D341Med (cell line): ENCODE measurements at places on chromosomes 13 and 19.
A peak's percentile ranks its signal among the peaks of the same experiment; 100 is the strongest.

DNA sequence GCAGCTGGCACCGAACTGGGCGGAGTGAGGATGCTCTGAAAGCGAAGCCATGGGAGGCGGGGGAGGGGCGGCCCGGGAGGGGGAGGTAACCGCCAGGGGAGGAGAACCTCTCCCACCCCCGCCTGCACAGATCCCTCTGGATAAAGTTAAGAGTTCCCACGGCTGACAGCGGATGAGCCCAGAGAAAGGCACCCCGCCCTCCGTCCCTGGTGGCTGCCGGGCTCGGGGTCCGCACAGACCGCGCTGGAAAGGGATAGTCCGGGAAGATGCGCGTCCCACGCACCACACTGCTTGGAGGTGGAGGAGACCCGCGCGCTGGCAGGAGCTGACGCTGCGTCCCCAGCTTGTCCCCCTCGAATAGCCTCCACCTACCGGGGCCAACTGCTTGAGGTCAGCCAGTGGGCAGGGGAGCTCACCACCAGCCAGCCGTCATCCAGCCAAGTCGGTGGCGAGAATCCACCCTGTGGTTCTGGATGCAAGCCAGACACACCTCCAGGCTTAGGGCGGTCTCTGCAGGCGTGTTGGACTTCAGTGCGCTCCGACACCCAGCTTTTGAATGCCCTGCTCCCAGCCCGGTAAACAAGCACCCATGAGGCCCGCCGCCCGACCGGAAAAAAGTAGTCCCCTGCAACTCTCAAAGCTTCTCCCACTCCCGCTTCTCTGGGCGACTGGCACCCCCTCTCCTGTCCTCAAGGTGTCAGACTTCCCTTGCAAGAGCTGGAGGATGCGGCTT is at the start of gene TRPC4:
Gene TRPC4 (minus strand): TSS at position 17 of the 733 bp plus-strand sequence. CDS start 86,439 bp downstream, outside the sequence.
- DNase-seq, result peak; percentile 53

DNA sequence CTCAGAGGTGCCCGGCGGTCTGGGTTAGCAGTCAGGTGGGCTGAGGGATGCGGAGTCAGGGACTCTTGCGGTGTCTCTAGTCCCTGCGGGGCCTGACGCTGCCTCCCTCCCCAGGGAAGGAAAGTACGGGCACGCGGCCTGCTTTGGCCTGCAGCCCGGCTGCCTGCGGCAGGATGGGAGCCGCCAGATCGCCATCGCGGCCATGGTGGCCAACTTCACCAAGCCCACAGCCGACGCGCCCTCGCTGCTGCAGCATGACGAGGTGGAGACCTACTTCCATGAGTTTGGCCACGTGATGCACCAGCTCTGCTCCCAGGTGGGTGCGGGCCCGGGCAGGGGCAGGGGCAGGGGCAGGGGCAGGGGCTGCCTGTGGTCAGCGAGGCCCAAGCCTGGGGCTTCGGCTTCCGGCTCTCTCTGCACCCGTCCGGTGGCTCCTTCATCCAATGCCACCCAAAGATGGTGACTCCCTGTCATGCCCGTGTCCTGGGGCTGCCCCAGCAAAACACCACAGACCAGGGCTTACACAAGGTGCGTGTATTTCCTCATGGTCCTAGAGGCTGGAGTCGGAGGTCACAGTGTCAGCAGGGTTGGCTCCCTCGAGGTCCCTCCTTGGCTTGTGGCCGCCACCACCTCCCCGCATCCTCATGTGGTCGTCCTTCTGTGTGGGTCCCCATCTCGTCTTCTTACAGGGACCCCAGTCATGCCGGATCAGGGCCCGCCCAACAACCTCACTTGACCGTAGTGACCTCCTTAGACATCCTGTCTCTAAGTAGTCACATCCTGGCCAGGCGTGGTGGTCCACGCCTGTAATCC is 11.3 kb upstream of the ZNF554 start:
- DNase-seq, result no peak

DNA sequence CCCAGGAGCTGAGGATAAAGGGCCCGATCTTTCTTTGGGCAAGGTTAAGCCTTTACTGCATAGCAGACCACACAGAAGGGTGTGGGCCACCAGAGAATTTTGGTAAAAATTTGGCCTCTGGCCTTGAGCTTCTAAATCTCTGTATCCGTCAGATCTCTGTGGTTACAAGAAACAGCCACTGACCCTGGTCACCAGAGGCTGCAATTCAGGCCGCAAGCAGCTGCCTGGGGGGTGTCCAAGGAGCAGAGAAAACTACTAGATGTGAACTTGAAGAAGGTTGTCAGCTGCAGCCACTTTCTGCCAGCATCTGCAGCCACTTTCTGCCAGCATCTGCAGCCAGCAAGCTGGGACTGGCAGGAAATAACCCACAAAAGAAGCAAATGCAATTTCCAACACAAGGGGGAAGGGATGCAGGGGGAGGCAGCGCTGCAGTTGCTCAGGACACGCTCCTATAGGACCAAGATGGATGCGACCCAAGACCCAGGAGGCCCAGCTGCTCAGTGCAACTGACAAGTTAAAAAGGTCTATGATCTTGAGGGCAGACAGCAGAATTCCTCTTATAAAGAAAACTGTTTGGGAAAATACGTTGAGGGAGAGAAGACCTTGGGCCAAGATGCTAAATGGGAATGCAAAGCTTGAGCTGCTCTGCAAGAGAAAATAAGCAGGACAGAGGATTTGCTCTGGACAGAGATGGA is 8.4 kb upstream of the CEACAM19 start:
- no peak for DNase-seq

- no peak for DNase-seq
These were observed 95.3 kb upstream of the SLC10A2 start for GRCh38 chr13:103161476-103161875.

GRCh38 chr13:24175847-24176246 is 15.3 kb downstream of the SPATA13 start:
- no peak for DNase-seq

- DNase-seq, result no peak
These were observed 543 bp upstream of the FAM124A start for GRCh38 chr13:51221674-51222036.
